ENCODE measurements at places on chromosomes 7 and 10.

- no peak for DNase-seq
Observed at GRCh38 chr7:70923181-70923845, 208.6 kb upstream of the GALNT17 start.

DNA sequence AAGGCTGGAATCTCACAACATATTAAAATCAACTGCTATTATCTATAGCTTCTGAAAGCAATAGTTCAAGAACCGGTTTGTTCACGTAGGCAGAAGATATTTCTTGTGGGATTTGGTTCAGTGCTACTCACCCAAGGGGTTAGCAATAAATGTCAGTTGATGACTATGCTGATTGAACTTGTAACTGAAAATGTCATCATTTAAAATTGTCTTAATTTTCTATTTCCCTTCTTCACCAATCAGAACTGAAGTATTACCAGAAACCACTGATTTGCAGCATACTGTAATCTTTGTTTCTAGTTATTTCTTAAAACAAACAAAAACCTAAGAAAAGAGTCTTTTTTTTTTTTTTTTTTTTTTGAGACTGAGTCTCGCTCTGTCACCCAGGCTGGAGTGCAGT, 46.1 kb downstream of the CPEB3 start:
- DNase-seq = no peak

GRCh38 chr7:138449580-138449979, 10.5 kb upstream of the TRIM24 start:
- DNase-seq = no peak

- no peak for DNase-seq
Observed at GRCh38 chr7:4067476-4067760, 614.7 kb upstream of the FOXK1 start.

DNA sequence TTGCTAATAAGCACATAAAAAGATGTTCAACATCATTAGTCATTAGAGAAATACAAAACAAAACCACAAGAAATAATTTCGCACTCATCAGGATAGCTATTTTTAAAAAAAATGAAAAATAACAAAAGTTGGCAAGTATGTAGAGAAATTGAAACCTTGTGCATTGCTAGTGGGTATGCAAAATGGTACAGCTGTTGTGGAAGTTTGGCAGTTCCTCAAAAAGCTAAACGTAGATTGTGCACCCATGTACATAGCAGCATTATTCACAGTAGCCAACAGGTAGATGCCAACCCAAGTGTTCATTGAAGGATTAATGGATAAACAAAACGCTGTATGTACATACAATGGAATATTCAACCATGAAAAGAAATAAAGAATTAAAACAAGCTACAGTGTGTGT, 35.3 kb upstream of the STARD3NL start:
- no peak for DNase-seq

DNA sequence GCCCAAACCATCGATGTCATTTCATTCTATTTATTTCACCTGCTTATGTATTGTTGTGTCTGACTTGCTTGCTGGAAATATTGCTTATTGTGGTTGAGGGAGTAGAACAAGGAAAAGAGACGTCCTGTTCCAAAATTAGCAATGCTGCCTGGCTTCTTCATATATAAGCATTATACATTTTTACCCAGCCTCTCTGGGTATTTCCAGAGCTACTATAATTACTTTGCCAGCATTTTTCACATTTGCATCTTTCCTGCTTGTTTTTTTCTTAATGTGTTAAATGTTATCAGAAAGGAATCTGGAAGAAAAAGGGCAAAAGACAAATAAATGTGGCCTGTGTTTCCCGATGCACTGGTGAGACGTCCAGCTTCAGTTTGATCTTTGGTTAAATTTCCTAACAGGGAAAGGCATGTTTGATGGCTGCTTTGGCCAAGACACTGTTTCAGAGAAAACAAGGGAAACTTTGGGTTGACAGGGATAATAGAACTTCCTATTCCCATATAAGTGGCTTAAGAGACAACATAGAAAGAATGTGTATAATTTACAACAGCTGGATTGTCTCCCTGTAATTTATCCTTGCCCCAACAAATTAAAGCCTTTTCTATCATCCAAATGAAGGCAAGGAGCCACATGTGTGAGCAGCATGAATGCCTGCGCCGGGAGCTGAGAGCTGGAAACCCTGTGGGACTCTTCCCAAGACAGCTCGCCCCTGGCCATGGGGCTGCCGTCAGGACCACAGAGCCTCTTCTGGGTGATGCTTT, 671.1 kb upstream of the CELF2 start:
- DNase-seq = no peak

- no peak for DNase-seq
Observed at GRCh38 chr7:39919646-39920045, 30.4 kb upstream of the CDK13 start.

DNA sequence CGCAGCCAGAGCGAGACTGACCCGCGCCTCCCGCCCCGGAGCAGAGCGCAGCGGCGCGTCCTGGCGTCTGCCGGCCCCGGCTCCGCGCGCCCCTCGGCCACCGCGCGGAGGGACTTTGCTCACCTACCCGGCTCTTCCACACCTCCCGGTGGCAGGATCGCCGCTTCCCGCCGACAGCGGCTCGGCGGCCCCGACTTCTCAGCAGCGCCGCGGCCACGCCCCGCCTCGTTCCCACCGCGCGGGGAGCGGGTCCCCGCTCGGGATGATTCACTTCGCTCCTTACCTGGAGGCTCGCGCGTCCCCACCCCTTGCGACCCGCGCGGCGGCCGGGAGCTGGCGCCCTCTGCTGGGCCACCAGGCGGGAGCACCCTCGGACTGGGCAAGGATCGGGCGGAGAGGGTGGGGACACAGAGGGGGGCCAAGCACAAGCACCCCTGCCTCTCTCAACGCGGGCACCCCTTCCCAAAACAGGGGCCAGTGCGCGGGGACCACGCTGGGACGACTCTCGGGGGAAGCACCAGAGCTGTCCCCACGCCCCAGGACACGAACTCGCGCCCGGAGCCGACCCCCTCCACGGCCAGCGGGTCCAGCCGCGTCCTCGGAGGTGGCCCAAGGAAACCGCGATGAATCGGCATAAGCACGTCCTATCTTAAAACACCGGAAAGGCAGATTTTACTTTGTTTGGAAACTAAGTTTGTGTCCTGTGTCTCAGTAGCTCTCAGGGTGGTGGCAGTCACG, 101.0 kb upstream of the SVIL start:
- DNase-seq = peak; percentile 50

- peak; percentile 82 for DNase-seq
Observed at GRCh38 chr10:99711129-99711719, 20.7 kb downstream of the COX15 start.

GRCh38 chr7:105655067-105655466, 73.8 kb upstream of the EFCAB10 start:
- DNase-seq = peak; percentile 67

DNA sequence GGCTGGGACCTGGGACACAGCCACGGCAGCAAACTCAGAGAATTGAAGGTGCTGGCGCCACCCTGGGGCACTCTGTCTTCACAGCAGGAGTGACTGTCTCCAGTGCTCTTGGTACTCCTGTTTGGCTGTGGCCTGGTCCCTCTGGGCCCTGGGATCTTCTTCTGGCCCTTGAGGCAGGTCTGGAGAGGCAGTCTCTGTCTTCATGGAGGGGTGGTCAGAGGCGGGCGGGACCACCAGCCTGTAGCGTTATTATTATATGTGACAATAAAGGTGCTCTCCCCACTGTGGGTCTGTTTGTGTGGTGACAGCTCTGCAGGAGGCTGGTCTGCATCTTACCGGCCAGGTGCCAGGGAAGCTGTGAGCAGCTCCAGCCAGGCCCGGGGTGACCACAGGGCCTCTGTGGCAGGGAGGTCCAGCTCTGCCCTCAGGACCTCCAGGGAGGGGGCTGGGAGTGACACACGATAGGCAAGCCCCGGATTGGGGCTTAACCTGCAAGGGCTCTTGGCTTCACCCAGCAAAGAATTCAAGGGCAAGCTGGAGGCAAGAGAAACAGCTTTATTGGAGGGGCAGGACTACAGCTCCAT, 70.3 kb downstream of the MYL10 start:
- DNase-seq = no peak

DNA sequence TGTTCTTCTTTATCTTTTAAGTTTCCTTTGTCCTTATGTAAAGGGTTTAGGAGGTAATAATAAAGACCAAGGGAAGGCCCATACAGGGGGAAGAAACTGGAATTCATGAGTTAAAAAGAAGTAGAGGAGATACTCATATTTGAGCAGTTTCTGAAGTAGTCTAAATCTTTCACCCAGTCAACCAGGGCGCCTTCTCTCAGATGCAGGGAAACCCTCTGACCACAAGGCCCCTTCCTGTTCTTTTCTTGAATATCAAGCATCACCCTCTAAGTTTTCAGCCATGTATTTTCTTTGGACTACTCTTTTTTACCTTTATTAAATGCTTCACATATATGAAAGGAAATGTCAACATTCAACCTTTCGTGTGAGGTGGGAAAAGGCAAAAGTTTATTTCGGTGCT, 630.8 kb downstream of the SUGCT start:
- no peak for DNase-seq

DNA sequence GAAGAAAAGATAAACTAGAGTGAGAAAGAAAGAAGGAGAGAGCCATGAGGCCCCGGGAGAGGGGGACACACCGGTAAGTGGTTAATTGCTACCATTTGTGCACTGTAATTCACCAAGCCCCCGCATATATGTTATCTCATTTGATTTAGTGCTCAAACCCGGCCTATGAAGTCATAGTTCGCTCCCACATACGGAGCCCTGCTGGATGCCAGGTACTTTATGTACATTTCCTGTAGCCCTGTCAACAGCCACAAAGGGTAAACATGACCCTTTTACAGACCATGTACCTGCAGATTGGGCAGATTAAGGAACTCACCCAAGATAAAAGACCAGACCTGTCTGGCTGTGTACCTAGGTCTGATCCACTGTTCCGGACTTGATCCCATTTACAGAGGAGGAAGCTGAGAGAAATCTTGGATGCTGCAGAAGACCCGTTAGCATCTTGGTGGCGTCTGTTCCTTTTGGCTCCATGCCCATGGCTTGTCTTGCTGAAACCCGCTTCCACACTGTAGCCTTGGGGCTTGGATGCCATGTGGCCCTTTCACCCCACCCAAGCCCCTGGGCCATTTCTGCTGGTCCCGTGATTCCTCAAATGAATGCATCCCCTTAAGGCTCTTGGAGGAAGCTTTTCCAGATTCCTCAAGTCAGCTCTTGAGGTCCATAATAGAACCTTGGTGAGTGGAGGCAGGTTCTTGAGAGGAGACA, 32.3 kb downstream of the FAM241B start:
- no peak for DNase-seq

DNA sequence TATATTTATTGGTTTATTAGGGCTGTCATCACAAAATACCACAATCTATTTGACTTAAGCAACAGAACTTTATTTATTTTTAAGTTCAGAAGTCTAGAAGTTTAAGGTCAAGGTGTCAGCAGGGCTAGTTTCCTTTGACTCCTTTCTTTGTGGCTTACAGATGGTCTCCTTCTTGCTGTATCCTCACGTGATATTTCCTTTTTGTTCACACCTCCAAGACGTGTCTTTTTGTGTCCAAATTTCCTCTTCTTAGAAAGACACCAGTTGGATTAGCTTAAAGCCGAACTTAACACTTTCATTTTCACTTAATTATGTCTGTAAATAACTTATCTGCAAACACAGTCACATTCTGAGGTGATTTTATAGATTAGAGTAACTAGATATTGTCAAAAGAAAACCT, 631.4 kb upstream of the POT1 start:
- DNase-seq = no peak

GRCh38 chr7:157961731-157962457, 625.1 kb downstream of the DNAJB6 start:
- DNase-seq = no peak

DNA sequence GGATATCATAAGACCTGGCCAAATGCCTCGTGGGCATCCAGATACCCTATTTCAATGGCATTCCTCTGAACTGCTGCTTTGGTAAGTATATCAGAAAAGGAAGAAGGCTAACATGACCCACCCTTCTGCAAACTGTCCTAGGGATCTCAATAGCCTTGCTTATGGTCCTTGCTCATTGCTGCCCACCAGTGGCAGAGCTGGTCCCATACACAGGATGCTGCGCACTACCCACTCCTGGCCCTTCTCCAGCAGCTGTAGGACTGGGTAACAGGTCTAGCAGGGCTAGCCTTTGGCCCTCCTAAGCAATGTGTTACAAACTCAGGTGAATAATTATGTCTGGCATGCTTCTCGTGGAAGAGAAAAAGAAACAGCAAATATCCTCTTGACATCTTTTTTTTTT, 72.5 kb downstream of the C10orf90 start:
- peak; percentile 59 for DNase-seq

GRCh38 chr7:20013536-20013935, 203.6 kb downstream of the MACC1 start:
- DNase-seq = no peak

DNA sequence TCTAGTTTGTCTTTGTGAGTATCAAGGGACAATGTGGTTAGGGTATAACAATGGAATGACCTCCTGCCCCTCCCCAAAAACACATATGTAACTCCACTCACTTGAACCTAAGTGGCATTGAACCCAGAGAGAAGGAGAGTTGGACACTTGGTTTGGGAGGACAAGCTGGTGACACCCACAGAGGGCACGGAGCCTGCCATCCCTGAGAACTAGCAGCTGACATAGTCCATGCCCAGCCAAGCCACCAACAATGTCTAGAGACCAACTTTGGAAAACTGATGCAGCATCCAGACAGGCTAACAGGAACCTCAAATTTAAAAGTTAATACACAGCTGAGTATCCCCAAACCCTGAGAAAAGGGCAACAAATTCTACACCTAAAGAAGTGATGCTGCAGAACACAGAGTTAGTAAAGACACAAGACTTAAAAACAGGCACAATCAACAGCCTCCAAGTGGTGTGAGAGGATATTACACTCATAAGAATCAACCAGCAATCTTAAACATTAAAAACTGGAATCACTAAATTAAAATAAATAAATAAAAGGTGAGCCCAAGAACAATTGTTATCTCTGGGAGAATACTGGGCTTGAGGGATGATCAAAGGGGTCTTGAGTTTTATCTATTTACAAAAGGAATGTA, 27.2 kb downstream of the NUDCD3 start:
- DNase-seq = peak; percentile 26

- DNase-seq = no peak
Observed at GRCh38 chr10:126846959-126847358, 58.3 kb upstream of the DOCK1 start.

GRCh38 chr7:94591176-94591575, 64.8 kb downstream of the SGCE start:
- DNase-seq = no peak

DNA sequence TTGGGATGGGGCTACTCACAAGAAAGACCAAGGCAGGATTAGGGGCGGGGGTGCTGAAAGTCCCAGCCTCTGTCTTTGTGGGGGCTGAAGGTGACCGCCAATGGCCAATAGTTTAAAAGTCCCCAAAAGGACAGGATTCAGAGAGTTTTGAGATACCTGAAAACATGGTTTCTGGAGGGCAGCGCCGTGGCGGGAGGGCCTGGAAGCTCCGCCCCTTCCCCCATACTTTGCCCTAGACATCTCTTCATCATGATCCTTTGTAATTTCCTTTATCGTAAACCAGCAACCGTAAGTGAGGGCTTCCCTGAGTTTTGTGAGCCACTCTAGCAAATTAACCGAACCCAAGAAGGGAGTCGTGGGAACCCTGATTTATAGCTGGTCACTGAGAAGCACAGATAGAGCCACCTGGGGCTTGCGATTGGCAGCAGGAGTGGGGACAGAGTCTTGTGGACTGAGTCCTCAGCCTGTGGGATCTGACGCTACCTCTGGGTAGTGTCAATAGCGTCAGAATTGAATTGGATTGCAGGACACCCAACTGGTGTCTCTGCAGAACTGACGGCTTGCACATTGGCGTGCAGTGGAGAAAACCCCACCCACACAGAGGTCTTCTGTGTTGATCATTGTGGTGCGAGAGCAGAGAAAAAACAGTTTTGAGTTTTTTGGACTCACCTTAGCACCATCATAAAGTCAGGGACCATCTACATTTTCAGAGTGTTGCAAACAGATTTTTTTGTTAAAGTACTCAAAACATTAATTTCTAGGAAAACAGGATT, 169.3 kb downstream of the USP6NL start:
- no peak for DNase-seq
